Activated naive CD8-positive, alpha-beta T cell treated with anti-CD3 and anti-CD28 coated beads for 36 hours (primary cell): ENCODE measurements at places on chromosomes 3 and 15.
A peak's percentile ranks its signal among the peaks of the same experiment; 100 is the strongest.

DNA sequence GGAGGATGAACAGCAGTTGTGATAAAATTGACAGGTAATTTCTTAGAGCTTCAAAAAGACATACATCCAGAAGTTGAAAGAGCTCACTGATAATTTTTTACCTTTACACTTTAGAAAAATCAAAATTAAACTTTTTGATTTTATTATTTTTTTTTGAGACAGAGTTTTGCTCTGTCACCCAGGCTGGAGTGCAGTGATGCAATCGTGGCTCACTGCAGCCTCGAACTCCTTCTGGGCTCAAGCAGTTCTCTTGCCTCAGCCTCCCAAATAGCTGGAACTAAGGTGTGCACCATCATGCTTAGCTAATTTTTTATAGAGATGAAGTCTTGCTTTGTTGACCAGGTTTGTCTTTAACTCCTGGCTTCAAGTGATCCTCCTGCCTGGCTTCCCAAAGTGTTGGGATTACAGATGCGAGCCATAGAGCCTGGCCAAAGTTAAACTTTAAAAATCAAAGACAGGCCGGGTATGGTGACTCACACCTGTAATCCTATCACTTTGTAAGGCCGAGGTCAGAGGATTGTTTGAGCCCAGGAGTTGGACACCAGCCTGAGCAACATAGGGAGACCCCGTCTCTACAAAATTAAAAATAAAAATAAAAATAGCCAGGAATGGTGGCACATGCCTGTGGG lies 21.7 kb downstream of the PLA2G4F start:
- no peak for DNase-seq

DNA sequence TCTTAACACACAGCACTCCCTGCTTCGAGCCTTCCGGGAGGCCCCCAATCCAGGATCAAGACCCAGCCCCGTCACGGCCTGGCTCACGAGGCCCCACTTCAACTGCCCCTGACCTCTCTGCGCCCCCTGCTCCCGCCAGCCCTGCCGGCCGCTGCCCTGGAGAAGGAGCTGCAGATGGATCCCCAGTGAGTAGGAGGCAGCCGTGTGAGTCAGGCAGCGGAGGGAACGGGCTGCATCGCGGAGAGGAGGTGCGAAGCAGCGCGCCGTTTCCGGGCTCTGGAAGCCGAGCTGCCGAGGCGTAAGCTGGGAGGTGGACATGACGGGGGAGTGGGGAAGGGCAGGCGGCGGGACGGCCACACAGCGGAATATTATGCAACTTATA lies 133.4 kb downstream of the TPRA1 start:
- peak; percentile 32 for DNase-seq

DNA sequence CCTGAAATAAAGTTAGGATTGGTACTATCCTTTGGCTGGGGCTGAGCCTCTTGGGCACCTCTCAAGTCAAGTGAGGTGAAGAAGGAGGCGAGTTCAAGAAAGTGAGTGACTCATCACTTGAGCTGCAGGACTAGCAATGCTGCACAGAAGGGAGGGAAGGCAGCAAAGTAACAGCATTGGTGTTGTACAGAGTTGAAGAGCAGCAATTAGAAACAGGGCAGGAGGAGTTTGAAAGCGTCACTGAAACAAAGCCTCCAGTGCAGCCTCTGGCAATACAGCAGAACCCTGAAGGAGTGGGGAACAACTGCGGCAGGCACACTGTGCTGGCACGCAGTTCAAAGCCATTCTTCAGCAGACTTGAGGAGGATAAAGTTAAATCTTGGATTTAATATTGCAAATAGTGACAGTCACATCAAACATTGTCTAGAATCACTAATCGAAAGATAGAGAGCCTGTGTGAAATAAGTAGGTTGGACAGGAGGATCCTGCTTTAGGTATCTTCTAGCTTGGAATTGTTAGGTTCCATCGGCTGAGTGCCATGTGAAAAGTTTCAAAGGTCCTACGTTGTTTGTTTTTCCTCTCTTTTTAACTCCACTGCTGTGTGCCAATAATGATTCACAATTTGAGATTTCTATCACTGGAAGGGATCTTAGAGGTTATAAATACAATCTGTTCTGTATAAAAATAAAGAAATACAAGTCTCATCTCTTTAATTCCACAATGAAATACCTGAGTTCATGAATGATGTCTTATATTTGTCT lies 479.8 kb downstream of the NAALADL2 start:
- no peak for DNase-seq

- DNase-seq: no peak
Observed at GRCh38 chr3:141915016-141915415, 38.6 kb downstream of the ATP1B3 start.

- DNase-seq: no peak
Observed at GRCh38 chr3:120681506-120682038, 467 bp downstream of the HGD start.
